ENCODE measurements at places on chromosomes 11 and 22. TPM values are rescaled to one million over a fixed set of nuclear protein-coding genes. Genes with fewer than 3 reads are reported as not detected.

Gene SLC17A6
- total RNA-seq = not detected

GRCh38 chr22:42286205-42286604, 15.8 kb upstream of the TCF20 start:
- H3K36me3 ChIP-seq = no peaks in the 10 kb centered on the region
- H3K27ac ChIP-seq = no peak overlapping the region
- peaks cover 3% of the 10 kb centered on the region for H3K4me1 ChIP-seq
- no peak for DNase-seq

Gene FZD4
- total RNA-seq = 124 TPM

DNA sequence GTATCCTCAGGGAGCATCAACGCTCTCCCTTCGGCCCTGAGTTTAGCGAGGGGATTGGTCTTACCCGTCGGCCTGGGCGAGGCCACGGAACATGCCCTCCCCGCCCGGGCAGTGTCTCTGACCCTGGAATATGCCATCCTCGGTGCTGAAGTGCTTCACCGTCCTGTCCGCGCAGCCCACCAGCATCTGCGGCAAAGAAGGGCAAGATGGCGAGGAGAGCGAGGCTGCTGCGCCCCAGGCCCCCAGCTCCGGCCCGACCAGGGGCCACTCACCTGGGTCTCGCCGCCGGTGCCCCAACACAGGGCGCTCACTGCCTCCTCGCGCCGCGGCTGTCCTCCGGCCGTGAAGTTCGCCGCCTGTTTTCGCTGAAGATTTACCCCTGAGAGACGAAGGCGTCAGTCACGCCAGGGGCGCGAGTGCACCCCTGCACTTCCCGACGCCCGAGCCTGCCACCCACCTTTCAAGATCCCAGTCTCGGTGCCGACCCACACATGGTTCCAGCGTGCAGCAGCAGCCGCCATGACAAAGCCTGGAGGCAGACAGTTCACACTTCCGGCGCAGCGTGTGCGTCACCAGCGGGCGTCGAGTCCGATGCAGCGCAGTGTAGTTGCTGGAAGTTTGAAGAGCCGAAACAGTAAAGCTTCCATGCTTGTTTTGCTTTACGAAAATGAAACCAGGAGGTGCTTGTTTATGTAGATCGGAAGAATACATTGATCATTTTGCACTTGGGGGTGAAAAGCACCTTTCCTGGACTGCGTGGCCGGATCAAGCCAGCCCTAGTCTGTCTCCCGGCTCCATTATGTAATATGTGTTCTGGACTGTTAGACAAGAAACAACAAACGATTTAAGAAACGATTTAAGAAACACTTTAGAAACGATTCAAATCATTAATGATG, at the start of gene WDR74:
WDR74 (minus strand) TSS at position 541 of the 896 bp plus-strand sequence; CDS start at position 521, 20 bp downstream.
- peaks cover 13% of the 10 kb centered on the region for H3K4me1 ChIP-seq

DNA sequence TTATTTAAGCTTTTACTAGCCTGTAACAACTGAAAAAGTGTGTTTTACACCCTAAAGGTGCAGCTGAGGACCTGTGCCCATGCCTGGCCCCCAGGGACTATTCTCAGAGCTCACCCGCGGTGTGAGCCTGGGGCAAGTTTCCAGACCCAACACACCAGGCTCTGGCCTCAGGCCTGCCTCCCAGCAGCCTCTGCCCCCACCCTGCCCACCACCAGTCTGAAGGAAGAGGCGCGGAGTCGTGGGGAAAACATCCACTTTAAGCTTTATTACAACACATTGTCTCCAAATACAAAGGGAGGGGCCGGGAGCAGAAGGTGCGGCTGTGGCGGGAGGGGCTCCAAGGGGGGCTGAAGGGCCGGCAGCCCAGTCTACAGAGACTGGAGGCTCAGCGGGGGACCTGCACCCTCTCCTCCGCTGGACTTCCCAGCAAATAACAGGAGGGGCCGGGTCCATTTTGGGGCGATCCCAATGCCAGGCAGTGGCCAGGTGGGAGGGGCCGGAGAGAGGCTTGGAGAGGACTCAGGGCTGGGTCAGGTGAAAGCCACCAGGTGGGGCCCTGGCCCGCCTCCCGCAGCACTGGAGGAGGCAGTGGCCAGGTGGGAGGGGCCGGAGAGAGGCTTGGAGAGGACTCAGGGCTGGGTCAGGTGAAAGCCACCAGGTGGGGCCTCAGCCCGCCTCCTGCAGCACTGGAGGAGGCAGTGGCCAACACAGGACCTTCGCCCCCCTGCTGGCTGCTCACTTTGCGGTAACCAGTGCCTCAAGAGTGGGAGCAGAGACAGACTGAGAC, 18.1 kb downstream of the DUSP8 start:
- no peak overlapping the region for H3K4me3 ChIP-seq
- DNase-seq = no peak
- no peaks in the 10 kb centered on the region for H3K27me3 ChIP-seq
- peak overlapping the region; percentile 56 for H3K27ac ChIP-seq
- peaks cover 19% of the 10 kb centered on the region for H3K36me3 ChIP-seq

GRCh38 chr22:24504540-24504939, 9.4 kb downstream of the UPB1 start:
- DNase-seq = no peak
- no peaks in the 10 kb centered on the region for H3K4me1 ChIP-seq
- no peak overlapping the region for H3K4me3 ChIP-seq
- H3K36me3 ChIP-seq = no peaks in the 10 kb centered on the region

Gene SLC7A4
- 20.4 TPM for total RNA-seq

GRCh38 chr11:279966-280705, 1.9 kb downstream of the NLRP6 start:
- no peaks in the 10 kb centered on the region for H3K36me3 ChIP-seq
- peak overlapping the region; percentile 29 for H3K4me3 ChIP-seq
- H3K27me3 ChIP-seq = peaks cover 23% of the 10 kb centered on the region

DNA sequence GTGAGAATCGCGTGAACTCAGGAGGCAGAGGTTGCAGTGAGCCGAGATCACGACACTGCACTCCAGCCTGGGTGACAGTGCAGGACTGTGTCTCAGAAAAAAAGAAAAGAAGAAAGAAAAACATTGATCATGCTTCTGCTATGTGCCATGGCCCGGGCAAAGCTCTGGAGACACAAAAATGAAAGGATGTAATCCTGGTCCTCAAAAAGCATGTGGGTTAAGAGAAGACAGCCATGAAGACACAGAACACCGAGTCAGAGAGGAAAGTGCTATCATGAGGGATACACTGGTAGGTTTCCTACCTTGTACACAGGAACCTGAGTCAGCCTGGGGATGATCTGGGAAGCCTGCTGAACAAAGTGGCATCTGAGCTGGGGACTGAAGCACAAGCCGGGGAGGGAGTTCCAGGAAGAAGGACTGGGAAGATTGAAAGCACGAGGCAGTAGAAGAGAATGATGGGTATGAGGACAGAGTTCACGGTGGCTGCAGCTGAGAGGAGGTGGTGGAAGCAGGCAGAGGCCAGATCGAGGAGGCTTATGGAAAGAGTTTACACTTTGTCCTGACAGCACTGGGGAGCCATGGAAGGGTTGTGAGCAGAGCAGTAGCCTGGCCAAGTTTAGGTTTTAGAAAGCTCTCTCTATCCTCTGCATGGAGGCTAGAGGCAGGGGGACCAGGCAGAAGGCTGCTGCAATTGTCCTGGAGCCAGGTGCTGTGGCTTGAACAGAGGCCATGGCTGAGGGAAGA, 9.9 kb upstream of the MAFF start:
- H3K36me3 ChIP-seq = no peaks in the 10 kb centered on the region
- DNase-seq = no peak
- no peak overlapping the region for H3K4me3 ChIP-seq
- no peaks in the 10 kb centered on the region for H3K27me3 ChIP-seq
- H3K4me1 ChIP-seq = peaks cover 11% of the 10 kb centered on the region

All from ascending aorta (tissue), 2 donors.